NCI-H1436 (cell line): ENCODE measurements at places on chromosomes 12 and 14.

DNA sequence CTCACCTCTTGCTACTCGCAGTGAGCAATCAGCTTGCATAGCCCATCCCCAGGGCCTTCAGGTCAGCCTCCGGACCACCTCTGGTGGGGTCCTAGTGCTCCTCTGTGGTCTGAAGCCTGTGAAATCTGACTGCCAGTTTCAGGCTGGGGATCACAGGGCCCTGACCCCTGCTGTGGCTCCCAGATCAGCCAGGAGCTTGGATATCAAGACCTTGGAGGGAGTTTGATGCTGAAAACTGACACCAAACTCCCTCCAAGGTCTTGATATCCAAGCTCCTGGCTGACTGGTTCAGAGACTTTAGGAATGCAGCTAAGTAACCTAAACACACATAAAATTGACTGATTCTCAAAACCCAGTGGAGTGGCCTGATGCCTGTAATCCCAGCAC lies 19.8 kb upstream of the DHRS4 start:
- no peak for DNase-seq

DNA sequence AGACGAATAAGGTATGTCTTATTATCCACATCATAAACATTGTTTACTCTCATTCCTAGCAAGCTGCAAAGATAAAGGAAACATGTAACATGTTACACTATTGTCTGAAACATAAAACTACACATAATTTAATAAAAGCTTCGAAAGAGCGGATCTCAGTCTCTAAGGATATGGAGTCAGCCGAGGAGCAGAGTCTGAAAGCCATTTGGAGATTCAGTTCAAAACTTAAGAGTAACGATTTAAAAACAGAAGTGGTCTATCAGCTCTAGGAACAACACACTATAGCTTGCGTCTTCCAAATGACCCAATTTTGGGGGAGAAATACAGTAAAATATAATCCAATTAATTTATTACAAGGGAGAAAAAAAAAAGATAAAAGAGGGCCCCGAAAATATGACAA lies 775 bp downstream of the NEMF start:
- DNase-seq, result no peak

- no peak for DNase-seq
These were observed 288.5 kb downstream of the KSR2 start for GRCh38 chr12:117680312-117680711.

DNA sequence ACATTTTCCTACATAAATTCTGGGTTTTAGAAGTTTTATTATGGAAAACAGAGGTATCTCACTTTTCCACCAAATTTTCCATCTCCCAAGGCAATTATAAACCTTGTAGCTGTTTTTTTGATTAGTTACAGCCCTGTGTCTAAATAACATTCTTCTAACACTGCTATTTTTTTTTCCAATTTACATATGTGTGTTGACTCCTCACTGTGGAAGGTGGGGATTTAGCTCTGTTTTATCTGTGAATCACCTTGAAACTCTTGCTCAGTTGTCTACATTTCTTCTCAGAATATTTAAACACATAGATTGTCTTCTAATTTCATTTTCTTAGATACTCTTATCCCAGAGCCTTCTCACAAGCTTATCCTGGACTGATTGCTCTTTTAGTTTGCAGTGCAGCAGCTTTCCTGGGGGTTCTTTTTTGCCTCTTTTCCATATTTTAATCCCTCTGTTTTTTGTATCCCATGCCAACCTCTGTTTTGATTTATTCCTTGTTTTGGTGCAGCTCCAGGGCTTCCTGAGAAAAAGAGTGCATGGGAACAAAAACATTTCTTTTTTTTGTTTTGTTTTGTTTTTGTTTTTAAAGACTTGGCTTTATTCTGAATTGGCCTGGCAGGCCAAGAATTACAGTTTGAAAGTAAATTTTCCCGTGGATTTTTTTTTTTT lies 36.7 kb downstream of the TBC1D15 start:
- no peak for DNase-seq

DNA sequence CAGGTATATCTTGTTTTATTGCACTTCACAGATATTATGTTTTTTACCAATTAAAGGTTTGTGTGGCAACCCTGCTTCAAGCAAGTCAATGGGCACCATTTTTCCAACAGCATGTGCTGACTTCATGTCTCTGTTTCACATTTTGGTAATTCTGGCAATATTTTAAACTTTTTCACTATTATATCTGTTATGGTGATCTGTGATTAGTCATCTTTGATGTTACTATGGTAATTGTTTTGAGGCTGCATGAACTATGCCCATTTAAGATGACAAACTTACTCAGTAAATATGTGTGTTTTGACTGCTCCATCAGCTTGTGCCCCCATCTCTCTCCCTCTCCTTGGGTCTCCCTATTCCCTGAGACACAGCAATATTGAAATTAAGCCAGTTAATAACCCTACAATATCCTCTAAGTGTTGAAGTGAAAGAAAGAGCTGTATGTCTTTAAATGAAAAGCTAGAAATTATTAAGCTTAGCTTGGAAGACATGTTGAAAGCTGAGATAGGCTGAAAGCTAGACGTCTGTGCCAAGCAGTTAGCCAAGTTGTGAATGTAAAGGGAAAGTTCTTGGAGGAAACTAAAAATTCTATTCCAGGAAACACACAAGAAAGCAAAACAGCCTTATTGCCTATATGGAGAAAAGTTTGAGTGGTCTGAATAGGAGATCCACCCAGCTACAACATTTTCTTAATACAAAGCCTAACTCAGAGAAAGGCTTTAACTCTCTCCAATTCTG lies 365.1 kb downstream of the ATP23 start:
- DNase-seq, result no peak

DNA sequence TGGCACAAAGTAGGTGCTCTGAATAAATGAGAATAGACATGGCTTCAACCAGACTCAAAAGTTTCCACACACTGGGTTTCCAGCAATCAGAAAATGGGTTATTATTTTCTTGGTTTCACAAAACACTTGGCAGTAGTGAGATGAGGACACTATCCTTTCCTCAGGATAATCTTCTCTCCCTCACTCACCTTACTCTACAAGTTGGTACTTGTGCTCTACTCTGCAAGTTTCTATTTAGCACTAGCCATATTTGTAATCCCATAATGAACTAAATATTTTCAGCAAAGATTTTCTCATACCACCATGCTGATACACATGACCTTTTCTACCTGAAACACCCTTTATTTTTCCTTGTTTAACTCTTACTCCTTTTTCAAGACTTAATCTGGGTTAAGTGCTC lies 137.7 kb downstream of the FOXA1 start:
- no peak for DNase-seq

GRCh38 chr12:60501124-60501729 lies 905.4 kb downstream of the SLC16A7 start:
- DNase-seq, result no peak

DNA sequence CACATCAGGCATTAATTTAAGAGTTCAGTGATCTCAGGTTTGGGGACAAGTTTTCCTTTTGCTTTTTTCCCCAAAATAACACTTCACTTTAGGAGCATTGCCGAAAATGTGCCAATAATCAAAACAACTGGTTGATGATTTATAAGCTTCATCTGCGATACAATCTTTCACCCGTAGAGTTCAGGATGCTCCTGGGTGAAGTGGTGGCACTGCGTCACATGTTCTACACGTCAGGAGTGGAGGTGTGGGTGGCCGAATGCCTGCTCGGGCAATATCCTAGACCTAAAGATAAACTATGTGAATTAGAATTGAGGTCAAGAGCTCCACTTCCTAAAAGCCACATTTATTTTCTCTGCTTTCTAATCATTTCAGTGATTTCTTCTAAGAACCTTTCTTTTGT lies 70.9 kb upstream of the DICER1 start:
- DNase-seq, result no peak

- no peak for DNase-seq
These were observed 32.9 kb downstream of the SETD3 start for GRCh38 chr14:99447739-99448138.

GRCh38 chr14:75125617-75126016 lies 1.2 kb downstream of the NEK9 start:
- no peak for DNase-seq

- no peak for DNase-seq
These were observed 313.3 kb downstream of the TMEM121 start for GRCh38 chr14:105839425-105840265.

DNA sequence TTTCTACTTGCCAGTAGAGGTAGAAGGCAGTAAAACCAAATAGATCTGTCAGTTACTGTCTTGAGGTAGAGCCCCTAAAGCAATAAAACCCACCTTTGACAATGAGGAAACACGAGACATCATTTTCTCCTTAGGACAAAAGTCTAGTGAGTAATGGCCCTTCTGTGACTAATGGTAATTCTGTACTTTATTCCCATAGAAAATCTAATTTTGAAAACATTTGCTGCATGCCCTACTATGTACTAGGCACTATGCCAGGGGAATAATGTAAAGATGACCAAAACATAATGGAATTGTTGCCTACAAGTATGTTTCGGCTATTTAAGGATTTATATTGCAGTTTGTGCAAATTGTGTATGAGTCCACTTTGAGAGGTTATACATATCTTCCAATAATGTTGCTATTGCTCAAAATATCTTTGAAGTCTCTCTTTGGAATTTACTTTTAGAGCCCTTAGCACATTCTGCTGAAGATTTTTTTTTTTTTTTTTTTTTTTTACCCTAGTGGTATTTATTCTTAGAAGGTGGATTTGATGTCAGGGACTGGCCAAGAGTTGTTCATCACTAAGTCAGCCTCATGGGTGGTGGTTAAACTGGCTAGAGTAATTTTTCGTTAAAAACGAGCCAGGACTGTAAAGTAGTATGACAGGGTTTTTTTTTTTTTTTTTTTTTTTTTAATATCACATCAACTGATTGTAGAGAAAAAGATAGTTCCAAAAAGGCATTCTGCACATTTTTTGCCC lies 109.7 kb downstream of the CRADD start:
- DNase-seq, result no peak

GRCh38 chr12:98803468-98804209 lies 158.5 kb downstream of the APAF1 start:
- no peak for DNase-seq

DNA sequence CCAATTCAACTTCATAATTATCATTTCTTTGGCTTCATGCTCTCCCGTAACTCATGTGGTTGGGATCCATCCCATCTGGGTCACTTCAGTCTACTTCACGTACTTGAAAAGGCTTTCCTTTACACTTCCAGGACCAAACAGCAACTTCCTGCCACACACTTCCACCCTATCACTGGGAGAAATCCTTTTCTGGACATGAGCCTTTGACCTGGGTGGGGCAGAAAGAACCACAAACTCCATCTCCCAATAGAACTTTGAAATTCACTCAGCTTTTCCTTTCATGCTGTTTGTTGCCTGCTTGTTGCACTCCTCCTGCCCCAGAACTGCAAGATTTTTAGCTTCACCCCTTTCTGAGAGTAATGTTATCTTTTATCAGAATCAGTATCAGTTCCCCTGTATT lies 18.4 kb upstream of the GALNT16 start:
- DNase-seq, result no peak

GRCh38 chr12:124640056-124640455 lies 72.6 kb upstream of the NCOR2 start:
- DNase-seq, result no peak

- no peak for DNase-seq
These were observed 133.1 kb downstream of the SLC5A8 start for GRCh38 chr12:101076921-101077320.

DNA sequence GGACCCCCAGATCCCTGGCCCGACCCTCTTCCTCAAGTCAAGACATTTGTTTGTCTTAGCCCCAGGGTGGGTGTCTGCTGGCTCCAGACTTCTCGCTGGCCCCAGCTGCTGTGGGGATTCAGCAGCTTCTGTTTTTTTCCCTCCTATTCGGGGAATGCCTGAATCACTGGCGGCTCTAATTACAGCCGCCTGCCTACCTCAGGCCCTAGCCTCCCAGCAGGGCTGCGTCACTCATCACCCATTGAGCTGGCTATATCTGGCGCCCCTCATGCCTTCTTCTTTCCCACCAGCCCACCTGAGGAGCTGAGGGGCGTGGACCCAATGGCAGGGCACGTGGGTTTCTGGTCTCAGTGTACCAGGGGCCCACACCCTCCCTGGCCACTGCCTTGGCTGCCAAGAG lies 10.1 kb downstream of the KRT80 start:
- DNase-seq, result peak; percentile 80

GRCh38 chr12:113945174-113946173 lies 20.7 kb downstream of the RBM19 start:
- DNase-seq, result no peak

- DNase-seq, result no peak
These were observed 59.0 kb downstream of the CFAP54 start for GRCh38 chr12:96548384-96548783.

- no peak for DNase-seq
These were observed 21.1 kb upstream of the KRT77 start for GRCh38 chr12:52724384-52724783.

- DNase-seq, result no peak
These were observed 225.4 kb downstream of the KLHL28 start for GRCh38 chr14:44736326-44736725.

GRCh38 chr12:25001311-25001710 lies 52.4 kb upstream of the BCAT1 start:
- no peak for DNase-seq

DNA sequence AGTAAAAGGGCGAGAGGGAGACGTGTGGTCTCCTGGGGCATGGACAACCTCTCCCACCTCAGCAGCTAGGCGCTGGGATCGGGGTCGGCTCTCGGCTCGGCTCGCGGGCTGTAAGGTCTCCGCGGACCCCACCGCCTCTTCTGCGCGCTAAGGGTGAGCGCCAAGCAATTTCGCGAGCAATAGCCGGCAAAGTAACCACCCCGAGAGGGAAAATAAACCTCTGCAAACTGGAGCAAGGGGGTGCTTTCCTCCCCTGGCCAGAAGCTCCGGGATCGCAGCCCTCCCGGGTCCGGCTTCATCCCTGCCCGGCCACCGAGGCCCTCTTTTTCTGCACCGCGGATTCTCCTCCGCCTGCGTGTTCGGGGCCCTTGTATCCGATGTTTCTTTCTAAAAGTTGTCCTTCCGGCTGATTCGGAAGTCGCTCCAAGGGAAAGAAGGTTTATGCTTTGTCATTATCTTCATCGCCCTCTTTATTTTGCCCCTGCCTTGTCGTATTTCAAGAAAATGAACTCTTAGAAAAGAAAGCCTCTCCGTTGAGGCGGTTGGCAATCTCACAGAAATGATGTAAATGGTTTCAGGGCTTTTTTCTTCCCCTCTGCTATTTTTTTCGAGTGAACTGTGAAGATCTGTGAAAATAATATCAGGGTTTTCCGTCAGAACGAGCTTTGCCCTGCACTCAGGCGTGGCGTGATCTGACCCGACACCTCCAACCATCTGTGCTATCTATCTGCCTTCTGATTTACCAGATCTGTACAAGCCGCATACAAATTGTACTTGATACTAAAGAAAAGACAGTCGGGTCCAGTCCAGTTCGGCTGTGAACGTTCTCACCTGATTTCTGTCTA lies 1.7 kb upstream of the SIX6 start:
- DNase-seq, result no peak

DNA sequence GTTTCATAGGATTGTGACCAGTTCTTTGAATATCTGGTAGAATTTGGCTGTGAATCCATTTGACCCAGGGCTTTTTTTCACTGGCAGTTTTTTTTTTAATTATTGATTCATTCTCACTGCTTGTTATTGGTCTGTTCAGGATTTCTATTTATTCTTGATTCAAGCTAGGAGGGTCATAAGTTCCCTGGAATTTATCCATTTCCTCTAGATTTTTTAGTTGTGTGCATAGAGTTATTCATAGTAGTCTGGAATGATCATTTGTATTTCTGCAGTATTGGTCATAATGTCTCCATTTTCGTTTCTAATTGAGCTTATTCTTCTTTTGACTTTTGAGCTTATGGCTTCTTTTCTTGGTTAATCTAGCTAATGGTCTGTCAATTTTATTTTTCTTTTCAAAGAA lies 291.6 kb downstream of the AKAP6 start:
- DNase-seq, result no peak

GRCh38 chr12:5560265-5560664 lies 128.4 kb downstream of the NTF3 start:
- DNase-seq, result no peak
